ENCODE measurements at places on chromosomes 1 and 21. TPM values are rescaled to one million over a fixed set of nuclear protein-coding genes. Genes with fewer than 3 reads are reported as not detected.

Gene NCAM2
- 5.9 TPM for polyA plus RNA-seq

Gene CACNA1S
- polyA plus RNA-seq = 0.51 TPM

Gene LIN28A
- 0.04 TPM for polyA plus RNA-seq

Gene TNFAIP8L2
- 2.1 TPM for polyA plus RNA-seq

Gene NPHS2
- 411 TPM for polyA plus RNA-seq

Gene ANXA9
- 12.8 TPM for polyA plus RNA-seq

Gene CYP4A22
- polyA plus RNA-seq = 6.0 TPM

Gene FCRL2
- polyA plus RNA-seq = not detected

Gene PRRX1
- 1.2 TPM for polyA plus RNA-seq

Gene MPL
- 0.42 TPM for polyA plus RNA-seq

Gene SMIM34
- polyA plus RNA-seq = 1.1 TPM

Gene BSND
- 4.0 TPM for polyA plus RNA-seq

Gene FCAMR
- 10.5 TPM for polyA plus RNA-seq
